Stimulated activated CD4-positive, alpha-beta T cell treated with anti-CD3 and anti-CD28 coated beads, Interleukin-2, amount 100 ng/mL, for 24 hours (primary cell): ENCODE measurements at places on chromosomes 16 and 17.

GRCh38 chr17:57544834-57545463, 200.2 kb downstream of the CCDC182 start:
- DNase-seq: no peak

DNA sequence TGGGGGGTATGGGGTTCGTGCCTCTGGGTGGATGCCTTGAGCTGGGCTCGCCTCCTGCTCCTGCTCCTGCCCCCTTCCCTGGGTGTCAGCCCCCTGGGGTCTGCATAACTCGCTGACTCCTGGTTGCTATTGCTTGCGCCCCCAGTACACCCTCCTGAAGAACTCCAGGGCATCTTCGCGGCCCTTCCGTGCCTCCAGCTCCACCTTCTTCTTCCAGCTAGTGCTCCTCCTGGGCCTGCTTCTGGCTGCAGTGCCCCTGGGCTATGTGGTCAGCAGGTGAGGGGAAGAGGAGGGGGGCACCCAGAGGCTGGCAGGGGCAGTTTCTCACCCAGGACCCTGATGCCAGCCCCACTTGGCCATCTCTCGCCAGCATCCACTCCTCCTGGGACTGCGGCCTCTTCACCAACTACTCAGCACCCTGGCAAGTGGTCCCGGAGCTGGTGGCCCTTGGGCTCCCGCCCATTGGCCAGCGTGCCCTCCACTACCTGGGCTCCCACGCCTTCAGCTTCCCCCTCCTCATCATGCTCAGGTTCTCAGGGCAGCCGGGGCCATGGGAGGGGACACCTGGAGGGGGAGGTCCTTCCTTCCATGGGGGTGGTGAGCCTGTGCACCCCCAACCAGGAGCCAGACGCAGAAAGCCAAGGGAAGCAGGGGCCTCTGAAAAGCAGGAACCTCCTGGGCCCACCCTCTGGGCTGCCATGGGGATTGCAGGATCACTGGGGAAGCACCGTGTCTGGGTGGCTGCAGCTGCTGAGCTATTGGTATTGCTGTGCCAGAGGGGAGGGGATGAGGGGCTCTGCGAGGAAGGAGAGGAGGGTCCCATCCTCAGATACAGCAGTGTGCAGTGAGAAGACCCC, 7.8 kb upstream of the C17orf99 start:
- no peak for DNase-seq

- no peak for DNase-seq
Observed at GRCh38 chr16:74083541-74083940, 213.1 kb upstream of the PSMD7 start.

DNA sequence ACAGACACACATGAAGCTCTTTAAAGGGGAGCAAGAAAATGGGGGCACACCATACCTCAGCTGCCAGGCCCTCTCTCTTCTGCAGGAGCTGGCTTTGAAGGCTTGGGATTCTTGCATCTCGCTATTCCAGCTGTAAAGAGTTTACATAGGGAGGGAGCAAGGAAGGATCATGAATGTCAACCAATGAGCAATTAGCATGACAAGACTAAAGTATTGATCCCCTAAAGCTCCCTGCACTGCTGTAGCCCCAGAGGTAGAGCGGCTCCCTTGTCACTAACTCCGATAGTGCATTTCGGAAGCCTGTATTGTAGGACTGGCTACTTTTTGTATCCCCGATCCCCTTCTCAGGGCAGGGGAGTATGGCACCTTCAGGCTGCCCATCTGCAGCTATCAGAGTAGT, 113.4 kb upstream of the PMFBP1 start:
- no peak for DNase-seq

- no peak for DNase-seq
Observed at GRCh38 chr17:752620-753219, 656 bp upstream of the GEMIN4 start.

- no peak for DNase-seq
Observed at GRCh38 chr17:7439462-7440112, at the start of gene FGF11. Gene FGF11 (plus strand): TSS chr17:7439512. CDS start chr17:7439621, 109 bp downstream.

DNA sequence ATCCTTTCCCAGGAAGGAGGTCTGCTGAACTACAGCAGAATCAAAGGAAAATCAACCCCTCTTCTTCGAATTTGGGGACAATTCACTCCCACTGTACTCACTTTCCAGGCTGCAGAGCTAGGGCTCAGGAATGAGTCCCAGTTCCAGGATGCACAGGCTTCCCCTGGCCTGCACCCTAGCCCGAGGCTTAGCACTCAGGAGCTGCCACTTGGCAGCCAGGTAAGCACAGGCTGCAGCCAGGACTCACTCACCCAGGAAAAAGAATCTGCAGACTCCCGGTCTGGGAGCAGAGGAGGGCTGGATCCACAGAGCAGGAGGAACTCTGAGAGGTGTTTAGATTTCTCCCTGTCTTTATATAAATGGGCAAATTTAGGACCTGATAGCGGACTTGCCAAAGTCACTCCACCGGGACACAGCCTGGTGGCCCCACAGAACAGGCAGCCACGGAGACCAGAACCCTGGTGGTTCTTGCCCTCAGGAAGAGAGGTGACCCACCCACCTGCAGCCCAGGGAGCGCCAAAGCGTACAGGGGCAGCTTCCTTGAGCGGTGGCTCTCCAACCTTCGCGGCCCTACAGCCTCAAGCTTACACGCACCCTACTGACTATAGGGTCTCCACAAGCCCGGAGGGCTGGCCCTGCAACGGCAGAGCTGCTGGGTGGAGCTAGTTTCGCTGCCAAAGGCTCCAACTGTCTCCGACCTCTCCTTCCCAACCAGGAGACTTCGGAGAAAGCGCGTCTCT, 4.8 kb downstream of the CBLN1 start:
- no peak for DNase-seq

GRCh38 chr16:20610211-20610891, 34.2 kb upstream of the ACSM2B start:
- no peak for DNase-seq
